CD4-positive, CD25-positive, alpha-beta regulatory T cell (primary cell): ENCODE measurements at places on chromosomes 6 and 20.

DNA sequence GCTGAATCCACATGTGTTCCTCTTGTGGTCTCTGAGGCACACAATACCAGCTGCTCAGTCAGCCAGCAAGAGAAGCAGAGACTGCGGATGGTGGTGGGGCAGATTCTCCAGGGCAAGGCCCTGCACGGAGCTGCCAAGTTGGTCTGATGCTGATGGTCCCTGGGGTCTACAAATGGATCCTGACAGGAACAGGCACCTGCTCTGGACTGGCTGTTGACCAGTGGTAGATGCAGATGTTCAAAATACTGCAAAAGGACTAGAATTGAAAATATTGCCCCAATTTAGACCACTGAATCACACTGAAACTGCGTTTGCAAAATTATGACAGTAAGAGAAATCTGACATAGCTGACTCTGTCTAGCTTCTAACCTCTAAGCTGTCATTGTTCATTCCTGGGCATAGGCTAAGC lies 29.6 kb upstream of the TUBB2A start:
- peaks cover 3% of the 10 kb centered on the region for H3K27me3 ChIP-seq
- no peaks in the 10 kb centered on the region for H3K36me3 ChIP-seq

- H3K27me3 ChIP-seq = no peaks in the 10 kb centered on the region
- H3K4me1 ChIP-seq = no peaks in the 10 kb centered on the region
- H3K36me3 ChIP-seq = peaks cover 85% of the 10 kb centered on the region
- no peak overlapping the region for H3K4me3 ChIP-seq
- no peak for DNase-seq
- H3K27ac ChIP-seq = no peak overlapping the region
Observed at GRCh38 chr6:160093946-160094345, 27.7 kb upstream of the SLC22A1 start.

- H3K4me1 ChIP-seq = no peaks in the 10 kb centered on the region
- no peak overlapping the region for H3K4me3 ChIP-seq
- no peaks in the 10 kb centered on the region for H3K36me3 ChIP-seq
- H3K27me3 ChIP-seq = no peaks in the 10 kb centered on the region
Observed at GRCh38 chr20:46559685-46560440, 9.4 kb upstream of the OCSTAMP start.

DNA sequence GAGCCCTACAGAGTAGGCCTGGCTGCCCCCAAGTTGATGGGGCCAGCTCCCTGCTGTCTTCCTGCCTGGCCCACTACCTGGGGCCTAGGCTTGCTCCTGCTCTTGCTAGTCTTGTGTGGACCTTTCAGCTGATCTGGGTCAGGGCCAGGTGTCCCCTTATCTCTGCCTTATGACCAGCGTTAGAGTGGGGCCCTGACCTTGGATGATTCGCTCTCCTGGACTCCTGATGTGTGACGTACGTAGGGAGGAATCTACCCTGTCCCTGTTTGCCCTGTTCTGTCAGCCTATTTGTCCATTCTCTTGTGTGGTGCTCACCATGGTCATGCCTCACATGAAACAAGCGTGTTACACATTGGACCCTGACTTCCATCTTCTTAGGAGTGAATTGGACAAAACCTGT lies 571.8 kb downstream of the QKI start:
- no peaks in the 10 kb centered on the region for H3K27me3 ChIP-seq
- no peak for DNase-seq
- no peaks in the 10 kb centered on the region for H3K4me1 ChIP-seq

DNA sequence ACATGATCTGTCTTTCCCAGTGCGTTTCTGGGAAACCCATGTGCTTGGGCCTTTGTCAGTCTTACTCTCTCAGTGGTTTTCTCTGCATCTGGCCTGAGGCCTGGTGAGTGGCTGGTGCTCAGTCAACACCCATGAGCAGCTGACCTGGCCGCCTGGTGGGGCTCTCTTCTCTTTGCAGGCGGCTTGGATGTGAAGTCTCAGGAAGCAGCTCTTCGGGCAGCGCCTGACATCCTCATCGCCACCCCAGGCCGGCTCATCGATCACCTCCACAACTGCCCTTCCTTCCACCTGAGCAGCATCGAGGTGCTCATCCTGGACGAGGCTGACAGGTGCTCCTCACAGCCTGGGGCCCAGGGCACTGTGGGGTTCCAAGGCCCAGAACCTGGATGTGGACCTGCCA lies 10.8 kb downstream of the DDX27 start:
- no peaks in the 10 kb centered on the region for H3K4me1 ChIP-seq
- H3K4me3 ChIP-seq = no peak overlapping the region
- no peak overlapping the region for H3K27ac ChIP-seq
- no peak for DNase-seq

GRCh38 chr6:27096834-27097511 lies 150.5 kb upstream of the PRSS16 start:
- peaks cover 41% of the 10 kb centered on the region for H3K27me3 ChIP-seq
- H3K27ac ChIP-seq = no peak overlapping the region
- H3K4me1 ChIP-seq = peaks cover 12% of the 10 kb centered on the region
- no peak for DNase-seq
- peak overlapping the region; percentile 66 for H3K4me3 ChIP-seq

- DNase-seq = no peak
- no peaks in the 10 kb centered on the region for H3K27me3 ChIP-seq
- H3K4me1 ChIP-seq = peaks cover 8% of the 10 kb centered on the region
- H3K27ac ChIP-seq = no peak overlapping the region
- H3K36me3 ChIP-seq = peaks cover 48% of the 10 kb centered on the region
Observed at GRCh38 chr6:13303668-13304017, 24.7 kb downstream of the TBC1D7 start.

DNA sequence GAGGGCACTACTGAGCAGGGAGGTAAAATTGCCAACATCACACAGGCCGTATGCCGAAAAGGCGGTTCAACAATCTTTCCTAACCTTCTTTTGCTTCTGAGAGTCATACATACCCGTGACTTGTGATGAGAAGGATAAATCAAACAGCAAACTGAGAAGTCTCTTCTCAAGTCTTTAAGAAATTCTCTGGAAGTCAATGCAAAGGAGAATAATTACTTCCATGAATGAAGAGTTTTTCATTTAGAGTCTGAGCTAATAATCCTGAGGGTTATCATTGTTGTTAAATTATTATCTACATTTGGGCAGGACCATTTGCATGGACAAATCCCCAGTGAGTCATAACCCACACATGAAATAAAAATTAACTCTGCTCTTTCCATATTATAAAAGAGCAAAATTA lies 22.4 kb upstream of the ILRUN start:
- H3K36me3 ChIP-seq = no peaks in the 10 kb centered on the region
- DNase-seq = no peak
- H3K27ac ChIP-seq = no peak overlapping the region
- H3K4me1 ChIP-seq = no peaks in the 10 kb centered on the region
- no peak overlapping the region for H3K4me3 ChIP-seq
- no peaks in the 10 kb centered on the region for H3K27me3 ChIP-seq

DNA sequence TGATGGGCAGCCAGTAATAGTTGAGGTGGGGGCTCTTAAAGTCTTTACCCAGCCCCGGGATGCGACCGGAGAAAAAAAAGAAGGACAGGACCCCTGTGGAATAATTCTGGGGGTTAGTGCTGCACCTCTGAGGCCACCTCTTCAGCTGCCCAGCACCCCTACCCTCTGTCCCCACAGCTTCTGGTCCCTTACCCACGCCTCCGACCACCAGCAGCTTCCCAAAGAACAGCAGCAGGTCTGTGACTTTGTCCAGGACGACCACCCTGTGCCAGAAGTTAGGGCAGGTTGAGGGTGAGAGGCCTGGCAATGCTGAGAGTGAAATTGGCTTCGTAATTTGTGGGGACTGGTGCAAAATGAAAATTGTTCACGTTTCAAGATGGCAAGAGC lies 2.2 kb upstream of the NEU1 start:
- H3K36me3 ChIP-seq = peaks cover 4% of the 10 kb centered on the region
- no peak overlapping the region for H3K27ac ChIP-seq
- H3K27me3 ChIP-seq = no peaks in the 10 kb centered on the region
- no peak overlapping the region for H3K4me3 ChIP-seq

GRCh38 chr6:17015144-17015543 lies 86.7 kb upstream of the STMND1 start:
- H3K4me3 ChIP-seq = peak overlapping the region; percentile 31
- DNase-seq = no peak
- no peaks in the 10 kb centered on the region for H3K36me3 ChIP-seq

GRCh38 chr6:87789198-87789899 lies 87.3 kb upstream of the AKIRIN2 start:
- H3K36me3 ChIP-seq = no peaks in the 10 kb centered on the region
- no peaks in the 10 kb centered on the region for H3K4me1 ChIP-seq
- peaks cover 2% of the 10 kb centered on the region for H3K27me3 ChIP-seq
- H3K27ac ChIP-seq = no peak overlapping the region

DNA sequence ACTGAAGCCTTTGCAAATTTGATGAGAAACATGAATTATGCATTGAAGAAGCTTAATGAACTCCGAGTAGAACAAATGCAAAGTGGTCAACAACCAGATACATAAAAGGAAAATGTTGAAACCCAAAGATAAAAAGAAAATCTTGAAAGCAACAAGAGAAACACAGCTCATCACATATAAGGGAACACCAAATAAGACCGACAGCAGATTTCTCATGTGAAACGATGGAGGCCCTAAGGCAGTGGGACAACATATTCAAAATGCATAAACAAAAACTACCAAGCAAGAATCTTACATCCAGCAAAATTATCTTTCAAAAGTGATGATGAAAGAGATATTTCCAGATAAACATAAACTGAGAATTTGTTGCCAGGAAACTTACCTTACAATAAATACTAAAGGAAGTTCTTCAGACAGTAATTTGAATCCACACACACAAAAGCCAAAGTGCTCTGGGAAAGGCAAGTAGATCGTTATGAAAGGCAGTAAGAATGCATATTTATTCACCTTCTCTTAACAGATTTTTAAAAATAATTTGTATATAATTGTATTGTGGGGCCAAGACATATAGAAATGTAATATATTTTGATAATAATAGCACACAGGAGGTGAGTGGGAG lies 22.5 kb downstream of the SLC52A3 start:
- H3K4me1 ChIP-seq = no peaks in the 10 kb centered on the region
- H3K36me3 ChIP-seq = no peaks in the 10 kb centered on the region
- no peak overlapping the region for H3K4me3 ChIP-seq
- no peaks in the 10 kb centered on the region for H3K27me3 ChIP-seq
- DNase-seq = no peak

DNA sequence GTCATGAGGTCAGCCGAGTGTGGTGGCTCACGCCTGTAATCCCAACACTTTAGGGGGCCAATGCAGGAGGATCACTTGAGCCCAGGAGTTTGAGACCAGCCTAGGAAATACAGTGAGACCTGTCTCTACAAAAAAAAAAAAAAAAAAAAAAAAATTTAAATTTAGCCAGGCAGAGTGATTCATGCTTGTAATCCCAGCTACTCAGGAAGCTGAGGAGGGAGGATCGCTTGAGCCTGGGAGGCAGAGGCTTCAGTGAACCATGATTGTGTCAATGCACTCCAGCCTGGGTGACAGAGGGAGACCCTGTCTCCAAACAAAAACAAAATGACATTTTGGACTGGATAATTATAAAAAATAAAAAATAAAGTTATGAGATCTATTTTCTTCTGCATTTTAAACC lies 56.2 kb downstream of the ADGRF1 start:
- no peaks in the 10 kb centered on the region for H3K27me3 ChIP-seq
- H3K4me3 ChIP-seq = no peak overlapping the region
- H3K27ac ChIP-seq = no peak overlapping the region
- no peaks in the 10 kb centered on the region for H3K4me1 ChIP-seq
- H3K36me3 ChIP-seq = no peaks in the 10 kb centered on the region

DNA sequence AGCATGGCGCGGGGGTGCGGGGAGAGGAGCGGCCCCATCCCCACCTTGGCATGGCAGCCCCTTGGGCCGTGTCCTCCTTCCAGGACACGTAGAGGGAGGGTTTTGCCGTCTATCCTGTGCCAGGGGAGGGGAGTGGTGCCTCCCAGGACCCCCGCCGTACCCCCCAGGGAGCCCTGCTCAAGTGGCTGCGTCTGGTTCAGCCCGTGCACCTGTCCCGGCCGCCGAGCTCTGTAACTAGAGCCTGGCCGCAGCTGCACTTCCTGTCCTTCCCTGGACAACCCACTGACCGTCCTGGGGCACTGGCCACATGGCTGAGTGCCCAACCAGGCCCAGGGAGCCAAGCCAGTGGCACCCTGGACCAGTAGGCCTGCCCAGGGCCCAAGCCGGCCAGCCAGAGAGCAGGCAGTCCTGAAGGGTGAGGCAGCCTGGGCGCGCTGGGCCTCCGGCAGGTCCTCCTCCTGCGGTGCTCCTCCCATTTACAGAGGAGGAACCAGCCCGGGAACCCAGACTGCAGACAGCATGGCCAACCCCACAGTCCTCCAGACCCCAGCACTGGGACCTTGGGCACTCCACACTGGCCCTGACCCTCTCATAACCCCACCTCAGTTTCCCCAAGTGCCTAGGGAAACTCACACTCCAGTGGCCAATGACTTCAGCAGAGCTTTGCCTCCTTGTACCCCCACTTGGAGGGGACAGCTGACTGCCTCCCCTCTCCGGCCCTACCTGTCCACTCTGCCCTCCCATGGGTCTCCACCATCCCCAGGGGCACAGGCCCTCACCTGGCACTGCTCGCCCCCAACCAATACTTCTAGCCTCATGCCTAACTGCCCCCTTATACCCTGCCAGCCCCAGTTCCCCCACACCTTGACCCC lies 8.7 kb downstream of the LAMA5 start:
- H3K27me3 ChIP-seq = no peaks in the 10 kb centered on the region
- no peak overlapping the region for H3K27ac ChIP-seq
- no peaks in the 10 kb centered on the region for H3K36me3 ChIP-seq
- DNase-seq = no peak

DNA sequence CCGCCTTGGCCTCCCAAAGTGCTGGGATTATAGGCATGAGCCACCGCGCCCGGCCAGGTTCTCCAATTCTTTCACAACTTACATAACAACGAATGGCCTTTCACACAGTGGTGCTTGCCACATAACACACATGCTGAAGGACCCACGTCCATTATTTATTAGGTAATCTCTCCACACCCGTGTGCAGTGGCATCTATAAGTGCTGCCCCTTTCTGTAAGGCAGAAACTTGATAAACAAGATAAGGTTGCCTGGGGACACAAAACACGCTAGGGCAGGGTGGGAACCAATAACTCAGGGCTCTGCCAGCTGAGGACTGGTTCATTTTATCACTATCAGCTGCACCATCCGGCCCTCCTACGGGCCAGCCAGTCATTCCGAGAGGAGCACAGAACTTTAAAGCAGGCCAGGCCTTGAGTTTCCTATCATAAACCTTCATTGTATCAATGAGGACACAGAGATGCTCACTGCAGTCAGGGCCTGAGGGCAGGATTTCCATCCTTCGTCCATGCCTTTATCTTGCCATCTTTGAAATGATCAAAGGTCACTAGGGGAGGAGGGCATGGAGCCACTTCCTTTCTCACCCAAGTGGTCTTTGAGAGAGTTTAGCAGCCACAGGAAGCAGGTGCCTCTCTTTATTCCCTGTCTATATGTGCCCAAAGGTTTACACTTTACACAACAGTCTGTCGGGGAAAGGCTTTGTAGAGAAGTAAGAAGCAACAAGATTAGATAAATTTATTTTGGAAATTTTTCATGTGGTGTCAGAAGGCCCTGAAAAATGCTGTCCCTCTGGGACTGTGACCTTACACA lies 37.6 kb downstream of the GPLD1 start:
- DNase-seq = no peak
- no peak overlapping the region for H3K27ac ChIP-seq
- H3K4me3 ChIP-seq = no peak overlapping the region
- no peaks in the 10 kb centered on the region for H3K27me3 ChIP-seq
- H3K4me1 ChIP-seq = no peaks in the 10 kb centered on the region
- no peaks in the 10 kb centered on the region for H3K36me3 ChIP-seq

- H3K27me3 ChIP-seq = no peaks in the 10 kb centered on the region
- H3K4me1 ChIP-seq = no peaks in the 10 kb centered on the region
- no peaks in the 10 kb centered on the region for H3K36me3 ChIP-seq
- no peak overlapping the region for H3K27ac ChIP-seq
Observed at GRCh38 chr6:136079701-136080565, 170.2 kb downstream of the MTFR2 start.

GRCh38 chr20:61919239-61919638 lies 146.4 kb downstream of the TAF4 start:
- H3K4me3 ChIP-seq = no peak overlapping the region
- H3K27me3 ChIP-seq = no peaks in the 10 kb centered on the region
- H3K27ac ChIP-seq = no peak overlapping the region
- H3K4me1 ChIP-seq = no peaks in the 10 kb centered on the region
